Fibroblast of skin of scalp (primary cell): ENCODE measurements at places on chromosomes 3 and 15.

GRCh38 chr15:40736575-40736974, 18.5 kb downstream of the RMDN3 start:
- DNase-seq: no peak

DNA sequence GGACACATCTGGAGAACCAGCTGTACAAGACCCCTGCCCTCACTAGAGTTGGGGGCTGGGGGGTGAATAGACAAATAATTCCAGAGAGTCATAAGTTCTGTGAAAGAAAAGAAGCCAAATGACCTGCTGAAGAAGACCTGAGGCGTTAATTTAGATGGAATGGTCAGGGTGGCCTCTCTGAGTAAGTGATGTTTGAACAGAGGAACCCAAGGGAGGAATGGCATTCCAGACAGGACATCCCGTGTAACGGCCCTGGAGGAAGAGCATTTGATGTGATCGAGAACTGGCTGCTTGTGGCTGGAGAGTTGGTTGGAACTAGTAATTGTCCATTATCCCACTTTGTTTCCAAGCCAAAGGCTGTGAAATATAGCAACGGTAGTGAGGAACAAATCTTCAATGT, 1.7 kb downstream of the NR2C2 start:
- DNase-seq: no peak

DNA sequence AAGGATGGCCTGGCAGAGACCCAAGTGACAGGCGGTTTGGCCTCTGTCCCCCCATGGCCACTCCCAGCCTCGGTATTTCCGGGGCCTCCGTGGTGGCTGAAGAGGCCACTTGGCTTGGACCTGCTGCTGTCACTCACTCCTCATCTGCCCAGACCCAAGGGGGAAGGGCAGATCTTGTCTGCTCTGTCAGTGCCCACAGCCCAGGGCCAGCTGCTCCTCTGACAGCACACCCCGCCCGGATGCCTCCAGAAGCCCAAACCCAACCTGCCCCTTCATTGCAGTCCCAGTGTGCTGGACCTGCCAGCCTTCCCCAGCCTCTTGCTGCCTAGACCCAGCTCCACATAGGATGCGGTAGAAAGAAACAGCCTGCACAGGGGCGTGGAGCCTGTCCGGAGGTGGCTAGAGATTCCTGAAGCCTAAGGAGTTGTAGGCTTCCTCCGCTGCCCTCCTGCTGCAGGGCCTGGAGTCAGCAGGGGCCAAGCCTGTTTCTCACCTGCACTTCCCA, 52.0 kb downstream of the MAGEF1 start:
- peak; percentile 33 for DNase-seq

GRCh38 chr15:66872405-66872804, 170.4 kb downstream of the SMAD6 start:
- DNase-seq: peak; percentile 52

DNA sequence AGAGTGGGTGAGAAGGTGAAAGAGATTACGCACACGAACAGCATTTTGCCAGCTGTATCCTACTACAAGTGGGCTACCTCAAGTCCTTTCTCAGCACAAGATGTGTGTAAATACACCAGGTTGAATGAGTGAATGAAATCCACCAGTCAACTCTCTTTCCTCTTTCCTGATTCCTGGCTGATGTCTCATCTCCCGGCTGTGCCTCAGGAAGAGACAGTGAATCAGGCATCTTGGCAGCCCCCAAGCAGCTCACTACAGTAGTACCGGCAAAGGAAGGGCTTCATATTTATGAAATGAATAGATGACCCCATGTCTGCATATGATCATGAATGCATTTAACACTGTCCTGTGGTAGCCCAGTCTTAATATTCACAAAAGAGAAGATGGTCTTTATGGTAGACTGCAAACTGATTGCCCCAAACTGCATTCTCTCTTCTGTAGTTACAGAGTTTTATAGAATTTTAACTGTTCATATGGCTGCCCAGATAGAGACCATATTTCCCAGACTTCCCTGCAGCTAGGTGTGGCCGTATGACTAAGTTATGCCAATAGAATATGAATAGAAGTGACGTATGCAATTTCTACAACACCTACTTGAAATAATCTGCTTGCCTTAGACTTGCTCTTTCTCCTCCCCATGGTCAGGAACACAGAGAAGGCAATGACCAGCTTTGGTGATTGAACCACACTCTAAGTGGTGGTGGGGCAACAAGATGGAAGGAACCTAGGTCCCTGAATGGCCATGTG, 22.7 kb downstream of the MGLL start:
- peak; percentile 94 for DNase-seq

DNA sequence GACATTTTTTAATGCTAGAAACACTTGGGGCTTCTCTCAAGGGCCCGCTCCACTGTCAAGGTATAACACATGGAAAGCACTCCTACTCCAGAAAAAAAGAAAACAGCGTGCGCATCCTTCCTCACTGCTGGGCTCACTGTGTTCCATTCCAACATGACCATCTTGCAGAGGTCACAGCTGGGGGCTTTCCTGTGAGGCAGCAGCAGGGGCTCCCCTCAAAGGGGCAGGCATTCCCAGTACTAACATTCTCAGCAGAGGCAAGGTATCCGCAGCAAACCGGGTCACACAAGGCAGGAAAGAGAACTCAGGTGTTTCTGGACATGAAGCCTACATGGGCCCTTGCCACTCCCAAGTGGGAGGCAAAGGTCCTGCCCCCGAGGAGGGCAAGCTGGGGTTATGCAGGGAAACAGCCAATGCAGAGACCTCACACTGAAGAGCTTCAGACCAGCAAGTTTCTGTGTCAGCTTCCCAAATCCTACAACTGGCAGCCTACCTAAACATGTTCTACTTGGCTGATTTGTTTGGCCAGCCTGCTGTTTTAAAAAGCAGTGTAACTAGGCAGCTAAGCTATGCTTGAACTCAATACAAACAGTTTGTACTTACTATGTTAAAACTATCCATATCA, 6.4 kb downstream of the BDH1 start:
- DNase-seq: no peak

DNA sequence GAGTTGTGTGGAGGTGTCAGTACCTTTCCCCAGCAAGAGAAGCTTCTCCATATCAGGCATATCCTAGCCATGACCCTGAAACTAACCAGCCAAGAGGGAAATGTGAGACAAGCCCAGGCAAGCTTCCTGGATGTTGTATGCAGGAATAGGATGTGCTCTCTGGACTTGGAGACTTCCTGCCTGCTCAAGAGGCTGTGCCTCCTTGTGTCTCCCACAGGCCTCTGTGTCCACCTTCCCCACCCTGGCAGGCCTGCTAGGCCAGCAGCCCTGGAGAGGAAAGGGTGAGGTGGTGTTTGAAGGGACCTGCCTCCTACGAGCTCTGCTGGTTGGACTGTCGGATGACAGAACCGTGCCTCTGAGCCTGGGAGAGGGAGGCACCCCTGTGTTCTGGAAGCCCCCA, 2.1 kb upstream of the DYNLT2B start:
- DNase-seq: no peak

DNA sequence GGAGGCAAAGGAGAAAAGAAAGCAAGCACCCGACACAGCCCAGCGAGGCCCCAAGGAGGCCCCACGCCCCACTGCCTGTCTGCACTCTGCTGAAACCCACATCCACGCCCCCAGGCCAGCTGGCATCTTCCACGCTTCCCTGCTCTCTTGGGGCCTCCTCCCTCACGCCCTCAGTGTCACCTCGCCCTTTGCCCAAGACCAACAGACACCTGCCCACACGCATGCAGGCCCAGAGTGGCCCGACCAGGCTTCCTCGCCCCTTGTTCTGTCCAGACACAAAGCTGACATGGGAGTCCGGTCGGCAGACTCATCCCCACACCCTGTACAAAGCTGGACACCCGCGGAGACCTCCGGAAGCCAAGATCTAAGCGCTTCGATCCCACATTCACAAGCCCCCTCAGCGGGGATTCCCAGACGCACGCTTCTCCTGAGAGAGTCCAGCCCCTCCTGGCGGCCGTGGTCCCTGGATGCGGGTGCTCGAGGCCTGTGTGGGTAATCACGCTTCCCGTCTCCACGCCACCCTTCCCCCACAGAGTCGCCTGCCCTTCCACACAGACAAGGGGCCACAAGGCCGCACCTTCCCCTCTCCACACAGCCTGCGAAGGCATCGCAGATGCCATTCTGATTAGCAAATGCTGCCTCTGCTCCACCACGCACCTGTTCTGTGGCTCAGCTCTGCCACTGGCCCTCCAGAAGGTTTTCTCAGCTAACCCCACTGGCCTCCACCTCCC, 176.6 kb downstream of the XXYLT1 start:
- no peak for DNase-seq

GRCh38 chr15:79282371-79283251, at the start of gene ANKRD34C:
TSS of gene ANKRD34C (plus strand) at chr15:79282722. CDS start at chr15:79293285, 10,563 bp downstream.
- DNase-seq: no peak

DNA sequence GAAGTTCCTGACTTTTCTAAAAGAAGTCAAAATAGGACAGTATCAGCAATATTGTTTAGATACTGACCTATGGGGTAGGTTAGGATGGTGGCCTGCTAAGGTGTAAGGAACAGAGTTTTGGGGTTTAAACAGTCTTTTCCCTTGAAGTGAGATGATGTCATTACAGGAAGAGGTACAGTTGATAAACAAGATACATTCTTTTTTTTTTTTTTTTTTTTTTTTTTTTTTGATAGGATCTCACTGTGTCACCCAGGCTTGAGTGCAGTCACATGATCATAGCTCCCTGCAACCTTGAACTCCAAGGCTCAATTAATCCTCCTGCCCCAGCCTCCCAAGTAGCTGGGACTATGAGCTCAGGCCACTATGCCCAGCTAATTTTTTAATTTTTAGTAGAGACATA, 33.3 kb downstream of the SLC25A36 start:
- DNase-seq: no peak

DNA sequence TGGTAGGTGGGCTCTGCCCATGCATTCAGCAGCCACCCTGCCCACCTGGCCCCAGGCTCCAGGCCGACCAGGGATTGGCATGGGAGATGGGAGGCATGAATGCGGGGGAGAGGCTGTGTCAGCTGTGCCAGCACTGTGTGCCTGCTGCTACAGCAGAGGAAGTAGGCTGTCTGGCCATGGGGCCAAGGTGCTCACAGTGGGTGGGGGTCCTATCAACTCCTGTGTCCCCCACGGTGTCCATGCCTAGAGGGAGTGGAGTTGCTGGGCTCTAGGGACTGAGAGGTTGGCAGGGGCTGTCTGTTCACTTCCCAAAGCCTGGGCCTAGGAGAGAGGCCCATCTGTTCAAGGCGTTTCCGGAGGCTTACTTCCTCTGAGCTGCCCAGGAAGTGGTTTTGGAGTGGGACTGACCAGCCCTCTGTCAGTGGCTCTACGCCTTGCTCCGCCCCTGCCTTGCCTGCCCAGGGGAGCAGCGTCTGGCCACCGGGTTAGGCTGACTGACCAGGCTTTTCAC, 5.8 kb downstream of the PRKCD start:
- DNase-seq: peak; percentile 12

- DNase-seq: peak; percentile 9
Measured at GRCh38 chr3:183123891-183124290, 24.6 kb upstream of the MCCC1 start.

DNA sequence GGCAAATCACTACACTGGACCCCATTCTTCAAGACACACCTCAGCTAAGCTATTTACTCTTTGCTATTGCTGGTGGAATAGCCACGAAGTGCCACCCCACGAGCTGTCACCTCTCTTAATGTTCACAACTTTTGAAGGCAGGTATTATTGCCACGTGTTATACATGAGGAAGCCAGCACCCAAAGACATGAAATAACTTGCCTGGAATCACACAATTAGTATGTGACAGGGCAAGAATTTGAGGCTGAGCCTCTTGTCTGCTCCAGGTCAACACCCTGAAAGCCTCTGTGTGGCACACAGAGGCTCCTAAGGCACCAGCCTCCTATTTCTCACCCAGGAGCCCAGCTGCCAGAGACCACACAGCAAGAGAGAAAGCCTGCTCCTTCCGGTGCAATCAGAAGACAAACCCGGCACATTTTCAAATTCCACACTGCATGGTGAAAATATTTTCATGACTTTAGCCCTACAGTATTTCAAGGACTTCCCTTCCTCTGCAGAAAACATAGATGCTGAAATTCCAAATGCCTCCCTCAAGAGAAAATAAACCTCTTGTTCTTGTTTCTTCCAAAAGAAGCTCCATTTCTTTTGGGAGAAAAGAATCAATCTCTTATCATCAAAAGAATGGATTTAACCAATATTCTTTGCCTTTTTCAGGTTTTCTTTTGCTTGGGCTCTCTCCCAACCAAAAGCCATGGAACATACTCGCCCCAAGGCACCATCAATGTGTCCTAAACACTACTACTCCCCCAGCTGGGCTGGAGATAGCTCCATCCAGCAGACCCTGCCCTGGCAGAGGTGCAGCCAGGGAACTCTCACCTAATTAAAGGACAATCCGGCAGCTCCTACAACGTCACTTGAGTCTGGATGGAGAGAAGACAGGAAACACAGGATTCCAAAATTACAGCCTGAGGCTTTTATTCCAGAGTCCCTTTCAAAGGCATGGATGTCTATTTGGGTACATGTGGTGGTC, 84.7 kb upstream of the THBS1 start:
- peak; percentile 90 for DNase-seq

DNA sequence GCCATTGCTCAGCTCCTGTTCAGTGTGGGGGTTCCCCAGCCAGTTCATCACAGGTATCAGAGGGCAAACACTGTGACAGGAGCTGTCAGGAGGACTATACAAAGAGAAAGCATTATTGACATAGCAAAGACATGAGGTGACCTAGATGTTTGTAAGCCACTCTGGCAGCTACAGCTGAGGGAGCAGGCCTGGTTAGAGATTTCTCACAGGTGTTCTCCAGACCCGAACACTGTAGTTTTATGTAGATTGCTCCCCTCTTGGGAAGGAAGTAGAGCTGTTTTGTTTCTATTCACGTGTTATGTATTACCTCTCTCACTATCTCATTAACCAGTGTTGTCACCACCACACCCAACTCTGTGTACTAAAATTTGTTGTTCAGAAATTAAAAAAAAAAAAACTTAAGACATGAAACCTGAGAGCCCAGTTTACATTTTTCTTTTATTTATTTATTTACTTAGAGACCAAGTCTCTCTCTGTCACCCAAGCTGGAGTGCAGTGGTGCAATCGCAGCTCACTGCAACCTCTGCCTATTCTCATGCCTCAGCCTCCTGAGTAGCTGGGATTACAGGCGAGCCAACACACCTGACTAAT, 123.7 kb downstream of the RBPMS2 start:
- no peak for DNase-seq

DNA sequence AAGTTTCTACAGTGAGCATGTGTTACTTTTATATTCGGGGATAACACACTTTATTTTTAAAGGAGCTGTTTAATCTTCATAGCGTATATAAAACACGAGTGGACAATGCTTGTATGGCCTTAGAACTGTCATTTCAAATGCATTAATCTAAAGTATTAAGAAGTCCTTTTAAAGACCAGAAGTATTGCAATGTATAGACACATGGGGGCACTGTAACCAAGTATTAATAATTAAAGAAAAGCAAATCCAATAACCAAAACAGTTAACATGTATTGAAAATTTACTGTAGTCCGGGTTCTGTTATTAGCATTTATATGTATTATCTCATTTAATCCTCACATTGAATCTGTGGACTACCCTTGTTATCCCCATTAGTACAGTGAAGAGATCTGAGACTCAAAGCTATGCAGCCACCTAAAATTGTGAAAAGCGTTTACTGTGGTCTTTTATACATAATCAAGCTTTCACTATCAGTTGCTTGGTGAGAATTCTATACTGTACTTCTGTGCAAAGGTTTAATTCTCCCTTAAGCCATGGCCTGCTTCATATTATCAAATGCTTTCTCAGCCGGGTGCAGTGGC, 10.1 kb downstream of the ARL14 start:
- peak; percentile 22 for DNase-seq

- DNase-seq: no peak
Measured at GRCh38 chr3:10845001-10845761, 29.2 kb downstream of the SLC6A11 start.

GRCh38 chr3:196159952-196160804, 51.0 kb downstream of the ZDHHC19 start:
- peak; percentile 56 for DNase-seq

- no peak for DNase-seq
Measured at GRCh38 chr3:40208251-40208650, 101.3 kb upstream of the EIF1B start.

GRCh38 chr3:100852840-100853239, 140.4 kb downstream of the ABI3BP start:
- DNase-seq: no peak
